ENCODE measurements at places on chromosomes 5 and 9.

- peak; percentile 59 for DNase-seq
Measured at GRCh38 chr5:50711280-50711679, 44.8 kb downstream of the PARP8 start.

DNA sequence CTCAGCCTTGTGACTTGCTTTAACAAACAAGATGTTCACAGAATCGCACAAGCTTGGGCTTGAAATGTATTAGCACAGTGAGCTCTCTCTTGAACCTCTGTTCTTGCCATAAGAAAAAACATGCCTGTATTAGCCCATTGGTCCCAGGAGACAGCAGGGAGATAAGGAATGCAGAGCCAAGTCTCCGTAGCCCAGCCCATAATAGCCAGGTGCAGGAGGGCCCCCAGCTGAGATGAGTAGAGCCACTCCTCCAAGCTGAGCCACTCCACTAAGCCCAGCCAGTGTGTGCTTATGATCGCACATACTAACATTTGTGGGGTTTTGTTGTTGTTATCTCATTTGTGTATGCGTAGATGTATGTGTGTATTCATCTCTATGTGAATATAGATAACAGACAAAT lies 21.6 kb upstream of the SVEP1 start:
- no peak for DNase-seq

DNA sequence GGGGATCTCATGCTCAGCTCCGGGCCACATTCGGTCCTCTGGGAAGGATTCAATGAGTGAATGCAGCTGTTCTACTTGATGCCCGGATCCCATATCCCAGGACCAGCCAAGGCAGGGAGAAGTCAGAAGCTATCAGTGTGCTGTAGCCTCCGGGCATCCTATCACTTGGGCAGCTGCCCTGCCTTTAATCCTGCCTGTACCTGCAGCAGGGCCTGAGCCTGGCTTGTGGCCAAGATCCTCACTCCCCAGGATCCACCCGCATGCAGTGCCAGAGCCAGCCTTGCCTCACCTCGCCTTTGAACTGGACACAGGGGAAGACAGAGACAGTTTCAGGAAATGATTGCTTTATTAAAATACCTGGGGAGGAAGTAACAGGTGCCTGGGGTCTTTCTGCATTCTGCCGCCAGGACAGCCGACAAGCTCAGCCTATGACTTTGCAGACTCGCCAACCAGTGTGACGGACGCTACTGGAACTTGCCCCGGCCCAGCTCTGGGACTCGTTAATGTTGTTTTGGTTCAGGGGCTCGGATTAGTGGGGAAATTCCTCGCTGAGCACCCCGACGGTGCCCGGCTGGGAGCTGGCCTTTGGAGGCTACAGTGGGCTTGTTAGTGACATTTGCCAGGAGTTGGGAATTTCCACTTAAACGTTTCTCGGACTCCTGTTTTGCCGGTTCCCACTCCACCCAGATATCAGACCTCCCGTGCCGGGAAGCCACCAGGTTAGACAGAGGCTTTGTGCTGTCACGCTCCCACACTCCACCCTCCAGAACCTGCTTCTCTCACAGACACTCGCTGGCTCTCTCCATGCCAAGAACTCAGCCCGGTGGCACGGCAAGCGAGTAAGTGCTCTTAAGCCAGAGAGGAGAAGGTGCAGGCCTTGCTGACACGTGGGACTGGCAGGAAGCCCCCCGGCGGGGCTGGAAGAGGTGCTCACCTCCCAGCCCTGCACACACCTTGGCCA lies 721 bp downstream of the PTGES start:
- peak; percentile 27 for DNase-seq

- no peak for DNase-seq
Measured at GRCh38 chr9:69199769-69200470, 25.8 kb downstream of the TJP2 start.

- no peak for DNase-seq
Measured at GRCh38 chr5:33641744-33642505, 201.2 kb downstream of the TARS1 start.

DNA sequence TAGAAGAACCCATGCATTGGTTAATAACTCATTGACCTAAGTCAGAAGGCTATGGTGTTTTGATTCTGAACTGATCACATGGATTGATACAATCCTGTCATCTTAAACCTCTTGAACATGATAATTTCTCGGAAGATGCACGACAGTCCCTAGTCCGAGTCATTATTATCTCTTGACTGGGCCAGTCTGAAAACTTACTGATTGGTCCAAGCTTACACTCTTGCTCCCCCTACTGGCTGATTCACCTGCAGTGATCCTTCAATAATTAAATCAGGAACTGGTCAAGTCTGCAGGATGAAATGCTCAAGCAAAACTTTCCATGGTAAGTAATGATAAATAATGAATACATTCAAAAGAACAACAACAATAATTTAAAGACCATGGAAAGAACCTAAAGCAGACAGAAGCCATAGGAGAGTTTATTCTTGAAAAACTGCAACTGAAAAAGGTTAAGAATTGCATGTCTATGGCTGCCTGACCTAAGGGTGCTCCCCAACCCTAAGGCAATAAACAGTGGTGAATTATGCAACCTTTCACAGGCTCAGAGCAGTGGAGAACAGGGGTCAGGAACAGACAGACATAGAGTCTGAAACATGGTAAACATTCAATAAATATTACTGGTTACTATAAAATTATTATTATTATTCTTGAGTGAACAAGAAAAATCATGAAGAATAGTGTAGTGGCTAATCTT lies 79.3 kb downstream of the BRINP1 start:
- peak; percentile 71 for DNase-seq

DNA sequence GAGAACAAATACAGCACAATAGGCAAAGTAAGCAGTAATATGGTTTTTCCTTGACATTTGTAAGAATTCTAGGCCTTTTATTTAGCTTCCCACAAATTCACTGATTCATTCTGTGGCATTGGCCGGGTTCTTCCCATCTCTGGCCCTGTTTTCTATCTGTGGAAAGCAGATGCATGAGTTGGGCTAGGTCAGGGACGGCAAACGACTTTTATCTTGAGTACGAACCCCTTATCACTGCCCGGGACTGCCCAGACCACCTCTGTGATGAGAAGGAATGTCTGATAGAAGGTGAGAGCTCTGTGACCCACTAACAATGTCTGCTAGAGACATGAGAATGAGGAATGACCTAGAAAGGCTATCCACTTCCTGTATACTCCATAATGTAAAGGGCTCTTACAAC lies 35.4 kb upstream of the ADAM19 start:
- DNase-seq: no peak

- no peak for DNase-seq
Measured at GRCh38 chr9:114314256-114314867, 8.5 kb upstream of the ORM1 start.

DNA sequence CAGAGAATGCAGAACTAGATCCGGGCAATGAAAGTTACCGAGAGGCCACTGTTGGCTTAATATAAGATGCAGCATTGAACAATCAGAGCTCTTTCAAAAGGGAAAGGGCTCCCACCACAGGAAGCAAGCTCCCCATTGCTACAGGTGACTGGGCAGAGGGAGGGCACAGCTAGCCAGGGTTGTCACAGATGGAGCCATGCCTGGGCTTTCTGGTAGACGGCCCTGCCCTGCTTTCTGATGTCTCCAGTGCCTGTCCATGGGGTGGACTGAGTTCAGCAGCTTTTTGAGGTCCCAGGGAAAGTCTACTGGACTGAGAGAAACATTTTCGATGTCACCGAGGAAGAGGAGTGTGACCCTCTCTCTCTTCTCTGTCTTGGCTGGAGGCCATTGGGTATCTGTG lies 14.1 kb downstream of the RGS3 start:
- DNase-seq: no peak

DNA sequence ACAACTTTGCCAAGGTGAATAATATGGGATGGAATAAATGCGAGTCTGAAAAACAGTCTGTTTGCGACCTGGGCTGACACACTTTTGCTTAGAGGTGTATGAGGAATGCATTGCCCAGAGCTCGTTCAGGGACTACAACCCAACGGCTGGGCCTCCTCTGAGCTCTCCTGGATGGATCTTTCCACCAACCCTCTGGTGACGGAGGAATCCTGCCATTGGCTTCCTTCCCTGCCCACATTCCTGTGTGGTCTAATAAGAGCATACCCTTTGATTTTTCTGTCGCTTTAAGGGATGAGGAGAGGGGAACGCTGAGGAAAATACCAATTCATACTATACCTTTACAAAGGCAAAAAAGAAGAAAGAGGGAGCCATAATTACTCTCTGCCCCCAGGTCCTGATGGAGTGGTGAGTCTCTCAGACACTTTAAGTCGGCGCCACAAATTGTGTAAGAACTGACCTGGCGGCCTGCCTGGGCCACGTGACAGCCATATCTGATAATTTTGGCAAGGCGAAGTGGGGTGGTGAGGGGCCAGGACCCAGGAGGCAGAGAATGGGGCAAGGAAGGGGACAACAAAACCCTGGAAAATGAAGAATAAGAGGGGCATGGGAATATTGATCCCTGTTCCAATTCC lies 265.2 kb upstream of the MSX2 start:
- DNase-seq: no peak

GRCh38 chr9:35928591-35929452 lies 19.5 kb downstream of the SPAAR start:
- DNase-seq: no peak

GRCh38 chr5:67102708-67103107 lies 93.9 kb downstream of the CD180 start:
- no peak for DNase-seq

- no peak for DNase-seq
Measured at GRCh38 chr9:21935631-21936030, 58.6 kb downstream of the CDKN2A start.

GRCh38 chr5:1737790-1738405 lies 61.7 kb downstream of the MRPL36 start:
- no peak for DNase-seq

DNA sequence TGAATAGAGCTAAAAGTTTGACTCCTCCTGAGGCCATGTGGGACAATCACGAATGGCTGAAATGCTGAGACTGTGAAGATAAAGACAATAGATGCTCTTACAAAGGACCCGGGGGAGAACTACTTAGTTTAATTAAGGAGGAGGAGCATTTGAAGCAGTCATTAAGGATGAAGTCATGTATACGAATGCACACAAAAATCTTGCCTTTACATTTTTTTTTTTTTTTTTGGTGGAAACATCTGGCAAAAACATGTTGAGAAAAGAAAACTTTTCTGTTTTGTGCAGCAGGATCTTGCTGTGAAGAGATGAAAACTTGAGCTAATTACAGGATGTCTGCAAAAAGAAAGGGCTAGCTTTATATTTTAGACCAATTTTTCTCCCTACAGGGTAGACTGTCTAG lies 42.3 kb upstream of the NR3C1 start:
- peak; percentile 49 for DNase-seq

DNA sequence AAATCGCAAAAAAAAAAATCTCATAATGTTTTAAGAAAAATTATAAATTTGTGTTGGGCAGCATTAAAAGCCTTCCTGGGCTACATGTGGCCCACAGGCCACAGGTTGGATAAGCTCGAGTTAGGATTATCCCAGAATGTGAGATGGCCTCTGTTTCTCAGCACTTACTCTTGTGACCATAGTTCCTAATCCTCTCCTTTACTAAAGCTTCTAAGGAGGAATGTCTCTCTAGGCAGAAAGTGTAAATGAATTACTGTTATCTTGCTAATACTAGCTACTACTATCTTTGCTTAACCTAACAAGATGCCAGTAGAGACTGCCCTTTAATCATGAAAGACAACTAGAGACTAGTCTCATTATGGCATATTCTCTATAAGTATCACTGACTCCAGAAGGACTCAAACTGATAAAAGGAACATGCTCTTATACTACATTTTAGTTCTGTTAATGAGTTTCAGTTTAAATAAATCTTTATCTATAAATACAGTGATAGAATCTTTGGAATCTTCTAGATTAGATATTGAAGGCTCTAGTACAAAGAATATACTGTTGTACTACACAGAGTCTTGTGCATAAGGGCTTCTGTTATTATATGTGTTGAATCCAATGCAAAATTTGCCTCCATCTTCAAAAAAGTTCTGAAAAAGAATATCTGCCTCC lies 13.8 kb downstream of the INVS start:
- DNase-seq: no peak

GRCh38 chr9:124001458-124001799 lies 10.1 kb upstream of the LHX2 start:
- no peak for DNase-seq

- no peak for DNase-seq
Measured at GRCh38 chr5:174231956-174232487, 186.5 kb downstream of the NSG2 start.

DNA sequence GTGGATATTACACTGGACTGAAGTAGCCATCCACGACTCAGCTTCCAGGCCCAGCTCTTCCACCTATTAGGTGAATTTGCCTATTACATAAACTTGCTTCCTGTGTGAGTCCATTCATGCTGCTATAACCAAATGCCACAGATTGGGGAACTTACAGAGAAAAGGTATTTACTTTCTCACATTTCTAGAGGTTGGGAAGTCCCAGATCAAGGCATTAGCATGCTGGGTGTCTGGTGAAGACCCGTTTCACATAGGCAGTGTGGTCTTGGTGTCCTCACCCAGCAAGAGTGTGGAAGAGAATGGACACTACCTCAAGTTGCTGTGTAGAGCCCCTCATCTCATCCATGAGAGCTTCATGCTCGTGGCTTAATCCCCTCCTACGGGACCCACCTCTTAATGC lies 282.6 kb downstream of the IRX1 start:
- no peak for DNase-seq

DNA sequence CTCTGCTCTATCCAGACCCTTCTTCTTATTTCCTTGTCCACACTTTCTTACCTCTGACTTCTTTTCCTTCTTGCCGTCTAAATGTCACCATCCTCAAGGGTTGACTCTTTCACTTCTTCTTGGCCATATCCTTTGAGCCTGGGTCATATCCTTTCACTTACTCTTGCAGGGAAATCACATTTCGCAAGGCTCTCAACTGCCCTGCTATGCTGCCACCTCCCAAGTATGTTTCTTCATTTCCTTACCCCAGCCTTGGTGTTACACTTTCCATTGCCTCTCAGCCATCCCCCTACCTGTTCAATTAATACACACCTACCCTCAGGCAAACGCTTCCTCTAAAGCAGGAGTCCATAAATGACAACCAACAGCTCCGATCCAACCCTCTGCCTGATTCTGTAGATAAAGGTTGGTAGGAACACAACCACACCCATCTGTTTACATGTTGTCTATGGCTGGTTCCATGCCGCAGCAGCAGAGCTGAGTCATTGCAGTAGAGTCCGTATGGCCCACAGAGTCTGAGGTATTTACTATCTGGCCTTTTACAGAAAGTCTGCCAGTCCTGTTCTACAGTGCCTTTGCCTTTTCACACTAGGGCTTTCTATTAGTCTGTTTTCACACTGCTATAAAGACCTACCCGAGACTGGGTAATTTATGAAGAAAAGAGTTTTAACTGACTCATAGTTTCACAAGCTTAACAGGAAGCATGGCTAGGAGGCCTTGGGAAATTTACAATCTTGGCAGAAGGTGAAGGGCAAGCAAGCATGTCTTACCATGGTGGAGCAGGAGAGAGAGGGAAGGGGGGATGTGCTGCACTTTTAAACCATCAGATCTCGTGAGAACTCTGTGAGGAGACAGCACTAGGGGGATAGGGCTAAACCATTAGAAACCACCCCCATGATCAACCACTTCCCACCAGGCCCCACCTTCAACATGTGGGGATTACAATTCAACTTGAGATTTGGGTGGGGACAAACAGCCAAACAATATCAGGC lies 97.9 kb downstream of the SV2C start:
- DNase-seq: no peak

Data from muscle of leg (tissue), 16 donors.